Fibroblast of lung (primary cell): ENCODE measurements at places on chromosomes 7 and 10. TPM values are rescaled to one million over a fixed set of nuclear protein-coding genes. Genes with fewer than 3 reads are reported as not detected.
A peak's percentile ranks its signal among the peaks of the same experiment; 100 is the strongest.

The ST7 gene
- 17.5 and 20.0 TPM in 2 replicates for total RNA-seq

DNA sequence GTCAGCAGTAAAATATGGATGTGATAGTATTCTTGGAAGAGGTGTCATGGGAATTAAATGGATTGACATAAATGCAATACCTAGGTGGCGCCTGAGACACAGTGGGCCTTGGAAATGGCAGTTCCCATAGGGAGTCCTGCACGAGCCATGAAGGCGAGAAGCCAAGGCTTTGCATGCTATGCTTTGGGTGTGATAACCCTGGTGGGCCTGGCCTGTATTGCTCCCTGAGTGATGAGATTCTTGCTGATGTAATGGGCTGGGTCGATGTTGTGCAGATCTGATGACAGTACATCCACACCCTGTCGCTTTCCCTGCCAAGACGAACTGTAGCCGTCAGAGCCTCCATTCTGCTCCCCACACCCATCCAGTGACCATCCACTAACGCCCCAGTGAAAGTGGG is 46.4 kb downstream of the CREB5 start:
- H3K4me3 ChIP-seq: no peak overlapping the region
- no peaks in the 10 kb centered on the region for H3K36me3 ChIP-seq
- DNase-seq: no peak
- no peaks in the 10 kb centered on the region for H3K4me1 ChIP-seq
- no peak overlapping the region for H3K27ac ChIP-seq

- H3K27me3 ChIP-seq: no peaks in the 10 kb centered on the region
- DNase-seq: peak; percentile 70
- no peak overlapping the region for H3K27ac ChIP-seq
- no peaks in the 10 kb centered on the region for H3K36me3 ChIP-seq
- H3K4me1 ChIP-seq: no peaks in the 10 kb centered on the region
Observed at GRCh38 chr10:126618466-126618865, 52.0 kb downstream of the C10orf90 start.

DNA sequence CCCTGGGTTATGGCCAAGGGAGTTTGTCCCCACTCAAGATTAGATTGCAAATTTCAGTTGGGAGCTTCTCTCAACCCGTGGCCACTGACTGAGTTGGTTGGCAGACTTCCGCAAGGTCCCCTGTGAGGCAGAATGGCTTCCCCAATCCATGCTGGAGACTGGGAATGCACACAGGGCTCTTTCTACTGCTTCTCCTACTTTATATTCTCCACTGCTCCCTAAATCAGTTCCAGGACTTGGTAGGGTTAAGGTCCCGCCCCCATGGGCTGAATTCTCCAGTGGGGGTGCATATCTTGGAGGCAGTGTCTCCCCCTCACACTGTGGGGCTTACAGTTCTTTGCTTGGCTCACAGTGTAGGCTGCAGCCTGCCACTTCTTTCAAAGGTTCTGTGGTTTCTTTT is 404.2 kb downstream of the PTPRN2 start:
- no peaks in the 10 kb centered on the region for H3K36me3 ChIP-seq
- no peak overlapping the region for H3K27ac ChIP-seq
- H3K4me1 ChIP-seq: no peaks in the 10 kb centered on the region
- no peak overlapping the region for H3K4me3 ChIP-seq
- H3K27me3 ChIP-seq: no peaks in the 10 kb centered on the region

The GHRHR gene
- not detected in 2 replicates for total RNA-seq

The PDE1C gene
- total RNA-seq: 23.4 and 27.6 TPM in 2 replicates

DNA sequence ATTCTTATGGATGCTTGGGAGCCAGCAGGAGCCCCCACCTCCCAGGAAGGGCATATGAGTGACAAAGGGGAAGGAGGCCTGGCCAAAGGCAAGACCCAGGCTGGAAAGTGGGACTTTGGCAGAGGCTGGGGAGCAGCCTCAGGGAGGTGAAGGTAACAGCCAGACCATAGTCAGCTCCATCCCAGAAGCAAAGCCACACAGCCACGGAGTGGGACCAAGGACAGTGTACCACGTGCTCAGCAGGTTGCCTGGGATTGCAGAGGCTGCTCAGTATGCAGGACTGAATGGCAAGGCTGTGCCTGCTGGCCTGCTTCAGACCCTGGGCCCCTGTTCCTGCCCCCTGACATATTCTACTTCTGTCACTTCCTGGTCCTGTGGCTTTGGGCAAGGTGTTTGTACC is 17.6 kb upstream of the GPR26 start:
- no peaks in the 10 kb centered on the region for H3K27me3 ChIP-seq
- no peaks in the 10 kb centered on the region for H3K4me1 ChIP-seq
- no peak overlapping the region for H3K27ac ChIP-seq
- no peak overlapping the region for H3K4me3 ChIP-seq
- no peaks in the 10 kb centered on the region for H3K36me3 ChIP-seq

GRCh38 chr10:85916286-85916685 is 450.3 kb downstream of the GRID1 start:
- H3K4me3 ChIP-seq: no peak overlapping the region
- no peaks in the 10 kb centered on the region for H3K36me3 ChIP-seq
- no peaks in the 10 kb centered on the region for H3K27me3 ChIP-seq

- peaks cover 10% of the 10 kb centered on the region for H3K36me3 ChIP-seq
- H3K27ac ChIP-seq: no peak overlapping the region
- no peaks in the 10 kb centered on the region for H3K27me3 ChIP-seq
- H3K4me1 ChIP-seq: peaks cover 8% of the 10 kb centered on the region
- H3K4me3 ChIP-seq: no peak overlapping the region
- peak; percentile 75 for DNase-seq
Observed at GRCh38 chr10:77974396-77975074, 48.0 kb upstream of the DLG5 start.

- no peaks in the 10 kb centered on the region for H3K27me3 ChIP-seq
- no peak overlapping the region for H3K4me3 ChIP-seq
- no peak overlapping the region for H3K27ac ChIP-seq
- H3K4me1 ChIP-seq: no peaks in the 10 kb centered on the region
Observed at GRCh38 chr10:107718864-107719263, 554.4 kb upstream of the SORCS1 start.

DNA sequence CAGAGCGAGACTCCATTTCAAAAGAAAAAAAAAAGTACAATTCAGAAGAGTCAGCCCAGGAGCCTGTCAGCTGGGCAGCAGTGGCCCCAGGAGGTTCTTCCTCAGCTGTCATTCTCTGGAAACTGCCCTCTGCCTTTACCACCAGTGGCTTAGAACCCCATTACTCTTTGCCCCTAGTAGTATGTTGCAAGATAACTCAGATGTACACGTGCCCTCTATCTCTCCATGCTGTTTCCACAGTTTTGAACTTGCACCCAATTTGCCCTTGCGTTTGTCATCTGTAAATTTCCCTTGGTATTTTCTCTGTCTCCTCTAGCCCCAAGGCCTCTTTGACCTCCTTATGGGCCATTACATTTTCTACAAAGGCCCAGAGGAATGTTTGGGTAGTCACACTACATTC is 56.7 kb upstream of the PRKAR2B start:
- no peaks in the 10 kb centered on the region for H3K4me1 ChIP-seq
- no peak overlapping the region for H3K4me3 ChIP-seq
- H3K27ac ChIP-seq: no peak overlapping the region

The OPTN gene
- 99.6 and 156 TPM in 2 replicates for total RNA-seq

The STK31 gene
- under 0.01 and 0.17 TPM in 2 replicates for total RNA-seq

The FOXP2 gene
- 4.9 and 8.4 TPM in 2 replicates for total RNA-seq

The LIPN gene
- not detected in 2 replicates for total RNA-seq

The KEL gene
- total RNA-seq: under 0.01 TPM in 1 of 2 replicates, not detected in the other

GRCh38 chr10:91313-91712 is 42.2 kb upstream of the TUBB8 start:
- no peak for DNase-seq
- no peaks in the 10 kb centered on the region for H3K4me1 ChIP-seq
- H3K27me3 ChIP-seq: peaks cover 3% of the 10 kb centered on the region
- no peak overlapping the region for H3K4me3 ChIP-seq

DNA sequence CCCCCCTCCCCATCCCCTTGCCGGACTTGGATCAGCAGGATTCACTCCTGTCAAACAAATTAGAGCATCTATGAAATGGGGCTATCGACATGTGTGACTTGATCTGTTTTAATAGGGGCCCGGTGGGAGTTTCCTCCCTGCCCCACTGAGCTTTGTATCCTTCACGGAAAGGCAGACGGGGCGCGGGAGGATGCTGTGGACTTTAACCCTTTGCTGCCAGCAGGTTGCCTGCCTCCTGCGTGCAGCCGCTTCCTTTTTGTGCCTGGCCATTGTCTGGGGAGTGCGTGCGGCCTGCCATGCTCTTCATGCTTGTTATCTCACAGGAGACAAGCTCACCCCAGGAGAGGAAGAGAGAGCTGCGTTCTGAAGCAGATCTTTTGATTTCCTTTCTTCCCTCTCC is 512.8 kb upstream of the GALNT17 start:
- no peak overlapping the region for H3K27ac ChIP-seq
- H3K4me3 ChIP-seq: no peak overlapping the region
- H3K36me3 ChIP-seq: no peaks in the 10 kb centered on the region
- no peaks in the 10 kb centered on the region for H3K4me1 ChIP-seq
- no peak for DNase-seq

DNA sequence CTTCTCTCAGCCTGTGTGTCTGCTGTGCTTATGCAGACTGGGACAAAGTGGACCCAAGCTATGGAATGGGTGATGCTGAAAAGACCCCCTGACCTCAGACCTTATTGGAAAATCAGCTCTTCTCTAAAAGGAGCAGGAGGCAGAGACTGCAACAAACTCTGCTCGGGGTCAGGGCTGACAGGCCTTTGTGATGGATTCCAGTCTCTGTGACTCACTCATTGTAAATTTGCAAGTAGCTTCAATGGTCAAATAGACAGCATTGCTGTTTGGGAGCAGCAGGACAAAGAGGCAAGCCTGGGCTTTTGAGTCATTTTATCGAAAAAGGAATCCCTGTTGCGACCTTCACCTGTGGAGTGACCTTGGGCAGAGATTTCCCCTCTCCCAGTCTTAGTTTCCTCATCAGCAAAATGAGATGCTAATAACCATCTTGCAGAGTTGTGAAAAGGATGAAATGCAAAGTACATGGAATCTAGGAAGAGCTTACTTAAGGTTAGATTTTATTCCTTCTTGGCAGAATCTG is 26.1 kb upstream of the GPR26 start:
- H3K4me3 ChIP-seq: no peak overlapping the region
- no peaks in the 10 kb centered on the region for H3K36me3 ChIP-seq
- no peaks in the 10 kb centered on the region for H3K27me3 ChIP-seq
- H3K27ac ChIP-seq: no peak overlapping the region

DNA sequence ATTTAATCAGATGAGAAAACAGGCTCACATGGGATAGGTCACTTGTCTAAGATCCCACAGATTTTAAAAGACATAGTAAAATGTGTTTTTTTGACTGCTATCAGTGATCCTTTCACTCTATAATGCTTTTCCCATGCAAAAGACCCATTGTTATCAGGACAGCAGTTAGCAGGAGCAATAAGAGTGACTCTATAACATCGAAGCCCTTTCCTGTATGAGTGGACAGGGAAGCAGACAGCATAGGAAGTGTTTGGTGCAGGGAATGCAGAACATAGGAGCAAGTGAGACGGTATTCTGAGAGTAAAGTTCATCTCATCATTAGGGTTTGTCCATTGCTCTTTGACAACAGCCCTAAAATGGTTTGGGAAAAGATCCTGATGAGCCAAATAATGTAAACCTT is 68.5 kb downstream of the SLC25A13 start:
- H3K4me3 ChIP-seq: no peak overlapping the region
- H3K27me3 ChIP-seq: no peaks in the 10 kb centered on the region
- no peaks in the 10 kb centered on the region for H3K36me3 ChIP-seq
- no peak for DNase-seq
- no peak overlapping the region for H3K27ac ChIP-seq

The MYO1G gene
- under 0.01 TPM in 2 replicates for total RNA-seq

The VAX1 gene
- total RNA-seq: not detected in 2 replicates

The TMEM270 gene
- total RNA-seq: not detected in 2 replicates

GRCh38 chr7:1501487-1502270 is 2.5 kb downstream of the INTS1 start:
- peaks cover 20% of the 10 kb centered on the region for H3K36me3 ChIP-seq
- no peak for DNase-seq
- no peak overlapping the region for H3K4me3 ChIP-seq
- H3K27me3 ChIP-seq: no peaks in the 10 kb centered on the region
- peaks cover 5% of the 10 kb centered on the region for H3K4me1 ChIP-seq

DNA sequence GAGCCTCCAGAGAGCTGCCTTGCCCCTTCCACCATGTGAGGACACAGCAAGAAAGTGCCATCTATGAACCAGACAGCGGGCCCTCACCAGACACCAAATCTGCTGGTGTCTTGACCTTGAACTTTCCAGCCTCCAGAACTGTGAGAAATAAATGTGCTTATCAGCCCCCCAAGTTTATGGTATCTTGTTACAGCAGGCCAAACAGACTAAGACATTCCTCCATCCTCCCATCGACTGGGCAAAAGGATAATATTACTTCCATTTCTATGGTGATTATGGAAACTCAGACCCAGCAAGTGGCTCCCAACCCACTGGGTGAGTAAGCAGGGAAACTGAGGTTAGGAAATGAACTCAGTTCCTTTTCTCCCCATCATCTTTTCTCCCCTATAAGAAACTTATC is 288.4 kb downstream of the KCNMA1 start:
- H3K27ac ChIP-seq: no peak overlapping the region
- H3K36me3 ChIP-seq: no peaks in the 10 kb centered on the region
- peaks cover 15% of the 10 kb centered on the region for H3K4me1 ChIP-seq
- peak; percentile 34 for DNase-seq
- no peak overlapping the region for H3K4me3 ChIP-seq

- H3K4me3 ChIP-seq: no peak overlapping the region
- H3K27ac ChIP-seq: no peak overlapping the region
- no peaks in the 10 kb centered on the region for H3K4me1 ChIP-seq
- H3K27me3 ChIP-seq: peaks cover 3% of the 10 kb centered on the region
- no peaks in the 10 kb centered on the region for H3K36me3 ChIP-seq
- peak; percentile 56 for DNase-seq
Observed at GRCh38 chr10:132939957-132940790, 2.2 kb downstream of the CFAP46 start.

DNA sequence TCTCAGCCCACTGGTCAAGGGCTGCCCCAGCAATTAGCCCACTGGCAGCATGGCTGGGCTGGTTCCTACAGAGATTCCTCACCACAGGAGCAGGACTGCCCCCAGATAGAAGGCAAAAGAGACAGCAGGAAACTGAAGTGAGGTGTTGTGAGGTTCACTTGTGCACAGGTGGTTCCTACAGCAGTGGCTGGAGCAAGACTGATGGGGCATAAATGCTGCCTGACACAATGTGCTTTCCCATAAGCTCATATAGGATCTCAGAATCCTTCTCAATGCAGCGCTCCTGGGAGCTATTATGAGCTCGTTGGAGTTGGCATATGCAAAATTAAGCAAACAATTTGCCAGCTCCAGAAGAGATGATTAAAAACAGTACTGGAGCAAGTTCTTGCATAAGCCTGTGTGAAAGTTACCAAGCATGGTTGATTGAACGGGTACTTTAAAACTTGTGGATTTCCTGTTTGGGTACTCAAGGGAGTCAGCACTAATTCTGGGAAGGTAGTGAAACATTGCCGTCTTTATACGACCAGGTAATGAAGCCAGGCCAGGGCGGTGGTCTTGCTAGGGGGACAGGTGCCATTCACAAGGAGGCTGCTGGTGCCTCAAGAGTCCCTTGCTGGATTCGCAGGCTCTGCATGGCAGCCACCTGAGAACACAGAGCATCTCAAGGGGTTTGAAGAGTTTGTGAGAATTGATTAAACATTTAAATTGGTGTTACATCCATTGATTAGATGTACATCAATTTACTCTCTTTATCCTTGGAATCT is 20.3 kb upstream of the PRKCQ start:
- no peak overlapping the region for H3K27ac ChIP-seq
- no peaks in the 10 kb centered on the region for H3K27me3 ChIP-seq
- DNase-seq: no peak
- H3K4me1 ChIP-seq: no peaks in the 10 kb centered on the region
- H3K36me3 ChIP-seq: no peaks in the 10 kb centered on the region

- DNase-seq: no peak
- no peaks in the 10 kb centered on the region for H3K27me3 ChIP-seq
- no peak overlapping the region for H3K27ac ChIP-seq
- H3K36me3 ChIP-seq: no peaks in the 10 kb centered on the region
- no peak overlapping the region for H3K4me3 ChIP-seq
Observed at GRCh38 chr7:123351516-123352505, 152.0 kb upstream of the SLC13A1 start.

The ARHGAP19 gene
- 4.6 and 7.4 TPM in 2 replicates for total RNA-seq
